ENCODE measurements at places on chromosomes 5 and 9. TPM values are rescaled to one million over a fixed set of nuclear protein-coding genes. Genes with fewer than 3 reads are reported as not detected.

DNA sequence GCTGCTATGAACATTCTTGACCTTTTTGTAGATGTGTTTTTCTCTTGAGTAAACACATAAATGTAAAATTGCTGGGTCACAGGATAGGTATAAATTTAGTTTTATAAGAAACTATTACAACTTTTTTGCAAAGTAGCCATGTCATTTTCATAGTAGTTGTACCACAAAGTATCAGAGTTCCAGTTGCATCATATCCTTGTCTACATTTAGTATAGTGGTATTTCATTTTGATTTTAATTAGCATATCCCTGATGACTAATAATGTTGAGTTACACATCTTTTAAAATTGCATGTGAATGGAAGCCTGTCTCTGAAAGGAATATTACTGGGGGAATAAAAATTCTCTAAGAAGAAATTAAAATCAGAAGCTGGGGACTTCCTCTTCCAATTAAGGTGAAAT lies 85.4 kb downstream of the TMEM161B start:
- no peak for ATAC-seq

GRCh38 chr5:139745132-139745799 lies 50.3 kb upstream of the PSD2 start:
- ATAC-seq: peak; percentile 15

DNA sequence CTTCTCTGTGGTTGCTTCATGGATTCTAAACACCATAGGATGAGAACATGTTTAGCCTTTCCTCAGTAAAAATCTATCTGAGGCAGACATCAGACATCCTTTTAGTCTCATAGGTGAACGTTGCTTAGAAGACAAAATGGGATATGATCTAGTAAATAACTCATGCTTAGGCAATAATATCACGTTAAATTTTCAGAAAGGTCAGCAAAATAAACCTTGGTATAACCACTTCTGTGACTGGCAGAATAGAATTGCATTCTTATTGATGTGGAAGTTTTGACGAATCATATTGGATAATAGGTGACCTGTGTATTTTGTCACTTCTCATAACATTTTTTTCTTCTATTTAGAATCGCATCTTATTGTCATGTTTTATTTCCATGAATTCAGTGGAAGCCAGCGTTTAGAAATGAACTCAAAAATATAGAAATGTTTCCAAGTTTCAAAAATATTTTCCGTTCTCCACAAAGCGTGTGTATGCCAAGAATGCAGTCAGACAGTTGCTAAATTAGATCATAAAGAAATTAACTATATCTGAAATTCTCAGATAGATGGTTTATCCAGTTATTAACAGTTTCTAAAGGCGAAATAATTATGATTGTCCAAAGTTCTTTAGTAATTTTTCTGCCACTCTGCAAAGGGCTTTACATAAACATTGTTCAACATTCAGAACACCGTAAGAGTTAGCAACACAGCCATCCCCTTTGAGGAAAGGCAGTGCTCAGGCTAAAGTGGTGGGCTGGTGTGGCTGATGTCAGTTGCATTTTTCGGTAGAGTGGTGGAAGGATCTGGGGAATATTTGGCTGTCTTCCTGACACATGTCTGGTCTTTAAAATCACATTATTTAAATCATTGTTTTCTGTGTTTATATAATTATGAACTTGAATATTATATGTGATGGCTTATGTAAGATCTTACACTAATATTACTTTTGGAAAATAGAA lies 827.2 kb downstream of the MTRR start:
- no peak for ATAC-seq

DNA sequence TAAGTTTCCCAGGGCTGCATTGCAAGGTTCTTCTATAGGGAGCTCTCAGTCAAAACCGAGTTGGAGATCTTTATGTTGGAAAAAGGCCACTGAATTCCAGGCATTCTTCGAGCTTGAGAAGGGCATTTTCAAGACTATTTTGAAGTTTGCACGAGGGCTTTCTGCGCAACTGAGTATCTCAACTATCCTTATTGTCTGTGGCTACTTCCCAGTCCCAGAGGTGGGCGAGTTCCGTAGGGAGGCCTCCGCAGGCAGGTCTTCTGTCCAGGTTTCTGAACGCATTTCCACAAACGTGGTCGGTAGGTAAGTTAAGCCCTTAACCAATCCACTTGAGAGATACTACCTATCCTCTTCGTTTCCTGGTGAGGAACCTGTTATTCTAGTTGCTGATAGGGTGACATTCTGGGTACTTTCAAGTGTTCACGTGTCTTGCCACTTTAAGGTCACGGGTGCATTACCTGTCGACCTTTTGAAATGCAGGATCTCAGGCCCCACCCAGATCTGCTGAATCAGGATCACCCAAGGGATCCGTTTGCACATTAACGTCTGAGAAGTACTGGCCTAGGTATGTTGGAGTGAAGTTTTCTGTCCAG lies 51.4 kb upstream of the TJP2 start:
- no peak for ATAC-seq

TSSK1B gene
- total RNA-seq: not detected

DNA sequence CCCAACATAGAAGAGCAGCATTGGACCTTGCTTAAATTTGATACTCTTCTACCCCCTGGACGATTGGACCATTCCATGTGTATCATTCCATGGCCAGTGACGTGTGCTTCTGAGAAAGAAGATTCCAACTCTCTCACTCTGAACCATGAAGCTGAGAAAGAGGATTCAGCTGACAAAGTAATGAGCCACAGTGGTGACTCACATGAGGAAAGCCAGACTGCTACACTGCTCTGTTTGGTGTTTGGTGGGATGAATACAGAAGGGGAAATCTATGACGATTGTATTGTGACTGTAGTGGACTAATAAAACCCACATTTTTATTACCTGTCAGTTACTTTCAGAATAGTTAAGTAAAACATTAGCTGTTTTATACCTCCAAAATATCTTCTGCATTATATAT lies 7.5 kb downstream of the HSPA5 start:
- ATAC-seq: peak; percentile 71

DNA sequence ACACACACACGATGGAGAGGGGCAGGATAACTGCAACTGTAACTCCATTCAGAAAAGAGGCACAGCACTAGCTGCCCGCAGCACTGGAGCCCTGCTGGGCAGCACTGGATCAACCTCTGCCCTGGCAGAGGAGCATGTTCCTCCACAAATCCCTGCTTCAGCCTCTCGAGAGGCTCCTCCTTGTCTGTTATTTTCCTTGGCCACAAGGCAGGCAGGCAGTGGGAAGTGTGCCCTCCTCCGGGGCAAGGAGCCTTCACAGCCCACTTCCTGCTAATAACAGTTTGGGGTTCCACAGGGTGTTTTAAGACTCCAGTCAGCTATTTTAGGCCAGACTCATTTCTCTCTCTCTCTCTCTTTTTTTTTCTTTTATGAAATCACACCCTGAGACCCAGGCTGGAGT lies 11.8 kb downstream of the FXN start:
- no peak for ATAC-seq

CNTNAP3 gene
- total RNA-seq: 28.9 TPM

NEURL1B gene
- total RNA-seq: 5.2 TPM

DNA sequence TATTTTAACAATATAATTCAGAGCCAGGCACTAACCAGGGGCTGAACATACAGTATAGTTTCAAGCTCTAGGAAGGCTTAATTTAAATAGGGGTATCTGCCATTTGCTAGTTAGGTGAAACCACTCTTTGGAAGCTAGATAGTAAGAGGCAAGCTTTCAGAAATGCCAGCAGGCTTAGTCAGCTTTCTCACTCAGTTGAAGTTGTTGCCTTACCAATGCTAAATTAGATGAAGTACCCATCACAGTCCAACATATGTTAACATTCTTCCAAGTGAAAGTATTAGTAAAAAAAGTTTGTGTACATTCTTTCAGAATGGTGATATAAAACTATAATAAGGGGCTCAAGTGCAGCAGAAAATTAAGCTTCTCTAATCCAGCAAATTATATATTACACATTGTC lies 215.0 kb downstream of the CNTLN start:
- ATAC-seq: no peak

CDC20B gene
- total RNA-seq: 0.10 TPM

TESK1 gene
- 23.8 TPM for total RNA-seq

DNA sequence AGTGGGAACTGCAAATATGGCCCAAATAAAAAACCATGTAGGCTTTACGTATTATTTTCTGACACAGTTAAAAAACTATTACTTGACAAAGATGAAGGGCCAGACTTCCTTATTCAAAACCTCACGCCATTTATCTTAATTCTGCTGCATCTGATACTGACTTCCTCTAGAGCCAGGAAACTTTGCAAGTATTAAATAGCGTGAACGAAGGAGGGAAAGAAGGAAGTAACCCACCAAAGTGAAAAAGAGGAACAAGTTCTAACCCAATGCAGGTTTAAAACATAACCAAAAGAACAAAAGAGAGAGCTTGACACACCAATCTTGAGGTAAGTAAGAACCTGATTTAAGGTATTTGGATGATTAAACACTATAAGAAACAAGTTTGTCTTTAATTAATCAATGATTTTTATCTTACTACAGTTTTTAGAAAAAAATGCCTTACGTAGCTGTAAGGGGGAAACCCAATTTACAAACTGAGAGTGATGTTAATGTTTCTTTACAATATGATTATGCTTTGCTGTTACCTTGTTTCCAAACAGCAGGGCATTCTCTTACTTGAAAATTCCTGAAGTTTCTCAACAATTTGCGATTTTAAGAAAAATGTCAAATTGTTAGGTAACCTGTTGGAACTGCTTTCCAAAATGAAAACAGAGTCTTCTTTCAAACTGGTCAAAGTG lies at the start of gene GAPT:
TSS of gene GAPT (plus strand) at position 220 of the 677 bp plus-strand sequence. CDS start 3,102 bp downstream, outside the sequence.
- no peak for ATAC-seq

GRCh38 chr5:113293975-113294310 lies 140.8 kb downstream of the TSSK1B start:
- peak; percentile 3 for ATAC-seq

- ATAC-seq: no peak
Measured at GRCh38 chr9:106728860-106729259, 134.1 kb upstream of the ZNF462 start.

DNA sequence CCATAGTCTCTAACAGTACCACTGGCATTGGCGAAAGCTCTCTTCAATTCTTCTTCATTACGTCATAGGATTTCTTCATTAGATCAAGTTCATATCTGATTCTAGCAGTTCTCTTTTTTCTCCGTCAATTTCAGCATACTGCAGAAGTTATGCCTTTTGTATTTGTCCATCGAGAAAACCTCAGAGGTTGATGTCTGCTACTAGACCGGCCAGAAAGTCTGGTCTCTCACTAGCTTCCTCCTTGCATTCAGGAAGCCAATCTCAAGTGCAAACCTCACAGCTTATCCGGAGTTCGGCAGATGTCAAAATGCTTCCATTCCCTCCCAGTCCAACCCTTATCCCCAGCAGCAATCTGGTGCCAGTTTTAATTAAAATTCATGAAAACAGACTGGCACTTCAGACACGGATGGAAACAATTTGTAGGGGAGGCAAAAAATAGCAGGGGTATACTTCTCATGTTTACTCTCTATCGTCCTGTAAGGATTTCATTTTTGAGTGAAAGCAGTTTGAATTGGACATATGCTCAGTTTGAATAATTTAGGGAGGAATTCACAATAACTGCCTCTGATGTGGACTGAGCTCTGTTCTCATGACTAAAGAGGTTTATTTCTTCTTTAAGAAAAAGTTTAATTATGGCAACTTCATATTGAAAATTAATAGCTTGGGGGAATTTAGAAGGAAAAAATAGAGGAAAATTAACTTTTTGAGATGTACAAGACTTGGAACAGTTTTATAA lies 56.4 kb upstream of the TMC1 start:
- no peak for ATAC-seq

DNA sequence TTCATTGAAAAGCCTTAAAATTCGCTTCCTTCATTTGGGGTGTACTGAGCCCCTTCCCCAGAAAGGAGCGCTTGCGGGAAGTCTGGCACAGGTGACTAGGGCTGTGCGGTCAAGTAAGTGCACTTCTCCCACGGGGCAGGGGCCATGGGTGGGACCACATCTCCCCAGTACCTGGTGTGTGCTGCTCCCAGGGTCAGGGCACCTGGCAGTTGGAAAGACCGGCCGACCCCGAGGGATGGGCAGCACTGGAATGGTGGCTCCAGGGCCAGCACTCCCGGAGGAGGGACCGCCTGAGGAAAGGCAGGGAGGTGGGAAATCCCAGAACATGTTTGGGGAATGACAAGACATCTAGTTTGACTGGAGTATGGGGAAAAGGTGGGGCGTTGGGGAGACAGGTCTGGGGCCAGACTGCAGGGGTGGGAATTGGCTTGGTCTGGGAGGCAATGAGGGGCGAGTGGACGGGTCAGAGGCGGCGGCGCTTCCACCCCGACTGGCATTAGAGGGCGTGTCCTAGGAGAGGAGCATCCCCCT lies 727 bp upstream of the GLIPR2 start:
- no peak for ATAC-seq

DNA sequence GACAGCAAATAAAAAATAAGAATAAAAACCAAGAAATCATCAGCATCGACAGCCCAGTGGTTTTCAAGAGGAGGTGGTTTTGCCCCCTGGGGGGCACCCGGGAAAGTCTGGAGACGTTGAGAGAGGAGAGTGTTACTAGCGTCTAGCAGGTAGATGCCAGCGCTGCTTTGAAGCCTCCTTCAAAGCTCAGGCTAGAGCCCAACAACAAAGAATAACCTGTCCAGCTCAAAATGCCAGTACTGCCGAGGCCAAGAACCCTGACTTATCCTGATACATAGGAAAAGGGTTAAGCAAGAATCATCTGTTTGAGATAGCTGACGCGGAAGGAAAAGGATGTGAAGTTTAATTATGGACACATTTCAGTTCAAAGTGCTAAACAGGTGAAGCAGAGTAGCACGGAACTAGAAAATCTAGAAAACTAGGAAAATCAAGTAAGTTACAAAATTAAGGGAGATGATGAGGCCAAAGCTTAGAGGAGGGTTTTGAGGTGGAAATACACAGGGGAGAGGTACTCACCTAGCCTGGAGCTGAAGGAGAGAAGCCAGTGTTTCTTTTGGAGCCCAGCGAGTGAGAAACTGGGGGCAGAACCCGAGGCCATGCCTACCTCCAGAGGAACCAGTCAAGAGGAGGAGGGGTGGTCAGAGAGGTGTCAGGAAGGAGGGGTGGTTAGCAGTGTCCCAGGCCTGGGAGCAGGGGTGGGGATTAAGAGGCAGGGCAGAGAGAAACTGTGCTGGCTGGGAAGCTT lies 121.0 kb upstream of the RETREG1 start:
- no peak for ATAC-seq

PKD2L2 gene
- total RNA-seq: 0.51 TPM

TAF11L3 gene
- total RNA-seq: not detected

FUT7 gene
- total RNA-seq: 0.67 TPM

GHR gene
- 4.4 TPM for total RNA-seq

DNA sequence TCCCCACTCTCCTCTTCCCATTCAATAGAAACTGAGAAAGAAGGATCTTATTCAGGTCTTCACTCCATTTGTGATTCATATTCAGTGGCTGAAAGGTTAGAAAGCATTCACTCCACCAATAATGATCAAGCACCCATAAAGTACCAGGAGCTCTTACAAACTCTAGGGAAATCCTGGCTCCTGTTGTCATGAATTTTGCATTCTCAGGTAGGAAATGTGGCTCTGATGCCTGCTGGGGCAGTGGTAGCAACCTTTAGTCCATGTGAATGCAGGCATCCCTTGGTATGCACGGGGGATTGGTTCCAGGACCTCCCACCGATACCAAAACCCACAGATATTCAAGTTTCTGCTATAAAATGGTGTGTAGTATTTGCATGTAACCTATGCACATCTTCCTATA lies 3.6 kb upstream of the RORB start:
- no peak for ATAC-seq

PCDHB8 gene
- 2.9 TPM for total RNA-seq

Data from motor neuron (in vitro differentiated cells).